ENCODE measurements at places on chromosomes 12 and 14.

GRCh38 chr14:23414906-23415820 is 7.1 kb upstream of the MYH6 start:
- DNase-seq = no peak

- no peak for DNase-seq
Observed at GRCh38 chr12:52907092-52907810, 2.4 kb upstream of the KRT8 start.

- DNase-seq = no peak
Observed at GRCh38 chr14:66174453-66174891, 311.7 kb upstream of the CCDC196 start.

GRCh38 chr14:105411985-105412770 is 7.4 kb upstream of the MTA1 start:
- DNase-seq = no peak

GRCh38 chr14:104450811-104451401 is 128.7 kb upstream of the C14orf180 start:
- no peak for DNase-seq

GRCh38 chr12:115374480-115375185 is 690.7 kb upstream of the TBX3 start:
- DNase-seq = no peak

DNA sequence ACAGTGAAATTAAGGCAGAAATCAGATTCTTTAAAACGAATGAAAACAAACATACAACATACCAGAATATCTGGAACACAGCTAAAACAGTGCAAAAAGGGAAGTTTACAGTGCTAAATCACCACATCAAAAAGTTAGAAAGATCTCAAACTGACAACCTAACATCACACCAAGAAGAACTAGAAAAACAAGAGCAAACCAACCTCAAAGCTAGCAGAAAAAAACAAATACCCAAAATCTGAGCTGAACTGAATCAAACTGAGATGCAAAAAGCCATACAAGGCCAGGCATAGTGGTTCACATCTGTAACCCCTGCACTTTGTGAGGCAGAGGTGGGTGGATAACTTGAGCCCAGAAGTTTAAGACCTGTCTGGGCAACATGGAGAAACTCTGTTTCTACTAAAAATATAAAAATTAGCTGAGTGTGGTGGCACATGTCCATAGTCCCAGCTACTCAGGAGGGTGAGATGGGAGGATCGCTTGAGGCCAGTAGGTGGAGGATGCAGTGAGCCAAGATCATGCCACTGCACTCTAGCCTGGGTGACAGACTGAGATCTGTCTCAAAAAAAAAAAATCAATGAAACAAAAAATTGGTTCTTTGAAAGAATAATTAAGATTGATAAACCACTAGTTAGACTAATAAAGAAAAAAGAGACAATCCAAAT is 33.2 kb upstream of the LDHB start:
- DNase-seq = no peak
